ENCODE measurements at places on chromosomes 2 and 18. TPM values are rescaled to one million over a fixed set of nuclear protein-coding genes. Genes with fewer than 3 reads are reported as not detected.

Gene LBX2
- 0.52 TPM for total RNA-seq

Gene KRTCAP3
- not detected for total RNA-seq

Gene GAREM2
- total RNA-seq = 3.6 TPM

Gene AGXT
- 0.12 TPM for total RNA-seq

Gene SERPINB3
- not detected for total RNA-seq

Gene CROCC2
- total RNA-seq = not detected

Gene SPHKAP
- total RNA-seq = 124 TPM

Gene EEF1B2
- 258 TPM for total RNA-seq

Gene ABCG8
- total RNA-seq = not detected

Gene SGPP2
- 30.6 TPM for total RNA-seq

Gene MC4R
- not detected for total RNA-seq

Gene MYCN
- total RNA-seq = 0.45 TPM

Gene UGT1A4
- total RNA-seq = not detected

Gene GALNT3
- 0.17 TPM for total RNA-seq

Gene TMBIM1
- total RNA-seq = 109 TPM

Gene ECEL1
- 0.37 TPM for total RNA-seq

Measured in left ventricle myocardium superior (tissue), 1 donor.